ENCODE measurements at places on chromosomes 16 and 17.

- DNase-seq = no peak
These were observed 269.7 kb downstream of the SEC14L1 start for GRCh38 chr17:77410470-77410869.

GRCh38 chr16:19698480-19699465 is 19.3 kb downstream of the KNOP1 start:
- no peak for DNase-seq

GRCh38 chr17:38403491-38403890 is 24.8 kb upstream of the ARHGAP23 start:
- no peak for DNase-seq

- peak; percentile 75 for DNase-seq
These were observed 722 bp upstream of the TIMP2 start for GRCh38 chr17:78925662-78926555.
